Mucosa of descending colon (tissue), 3 donors: ENCODE measurements at places on chromosomes 3 and 15. TPM values are rescaled to one million over a fixed set of nuclear protein-coding genes. Genes with fewer than 3 reads are reported as not detected.

Gene ZNF774
- total RNA-seq, result 15.4 TPM

Gene CCDC39
- total RNA-seq, result 0.09 TPM

Gene GP5
- total RNA-seq, result 0.19 TPM

Gene TRIM71
- total RNA-seq, result not detected

Gene PAQR9
- total RNA-seq, result not detected
